ENCODE measurements at places on chromosomes 1 and 21.

DNA sequence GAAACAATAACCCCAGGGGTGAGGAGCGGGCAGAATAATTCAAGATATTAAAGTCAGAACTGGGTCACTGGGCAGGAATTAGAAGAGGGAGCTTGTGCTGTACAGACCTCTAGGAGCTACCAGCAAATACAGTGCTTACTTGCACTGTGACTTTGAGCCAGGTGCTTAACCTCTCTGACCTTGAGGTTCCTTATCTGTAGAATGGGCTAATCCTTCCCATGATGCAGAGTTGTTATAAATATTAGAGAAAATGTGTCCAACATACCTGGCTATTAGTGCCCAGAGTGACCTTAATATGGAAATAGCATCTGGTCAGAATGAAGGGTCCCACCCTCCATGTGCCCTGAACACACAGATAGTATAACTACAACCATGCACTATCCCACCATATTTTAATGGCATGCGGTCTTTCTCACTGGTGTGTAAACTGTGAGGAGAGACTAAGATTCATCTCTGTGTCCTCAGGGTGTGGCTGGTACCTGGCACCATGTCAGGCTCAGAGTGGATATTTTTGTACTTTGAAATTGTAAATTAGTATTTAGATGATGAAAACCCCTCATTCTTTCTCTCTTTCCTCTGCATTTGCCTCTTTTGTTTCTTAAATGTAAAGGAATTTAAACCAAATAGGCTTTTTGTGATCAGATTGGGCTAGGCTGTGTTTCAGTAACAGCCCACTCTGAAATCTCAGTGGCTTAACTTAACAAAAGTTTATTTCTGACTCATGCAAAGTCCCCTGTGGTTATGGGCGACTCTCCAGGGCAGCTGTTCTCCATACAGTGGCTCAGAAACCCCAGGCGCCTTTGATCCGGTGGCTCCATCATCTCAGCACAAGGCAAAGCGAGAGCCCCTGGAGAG, 60.0 kb upstream of the ROR1 start:
- DNase-seq, result no peak

DNA sequence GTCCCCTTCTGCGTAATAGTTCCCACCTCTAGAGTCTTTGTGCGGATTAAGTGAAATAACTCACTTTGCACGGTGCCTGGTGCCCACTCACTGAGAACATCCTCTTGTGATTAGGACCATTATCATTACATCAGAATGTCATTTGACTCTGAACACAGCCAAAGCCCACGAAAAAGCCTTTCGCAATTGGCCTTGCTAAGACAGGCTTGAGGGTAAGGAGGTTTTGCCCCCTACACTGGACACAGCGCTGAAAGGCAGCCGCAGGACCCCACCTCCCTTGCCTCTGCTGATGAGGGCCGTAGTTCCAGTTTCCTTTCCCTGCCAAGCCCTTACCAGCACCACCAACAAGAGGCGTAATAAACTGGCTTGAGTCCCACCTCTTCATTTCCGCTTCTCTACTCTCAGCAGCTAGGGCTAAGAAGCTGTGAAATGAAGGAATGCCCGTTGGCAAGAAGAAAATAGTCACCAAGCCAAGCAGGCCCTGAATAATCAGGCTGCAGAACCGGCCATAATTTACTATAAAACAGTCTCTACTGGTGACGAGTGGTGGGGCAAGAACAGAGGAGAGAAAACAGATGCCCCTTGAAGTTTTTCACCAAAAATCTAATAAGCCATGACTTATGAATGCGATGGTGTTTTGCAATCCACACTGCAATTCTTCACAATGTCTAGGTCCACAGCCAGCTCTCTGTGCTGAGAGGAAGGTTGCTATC, 53.1 kb downstream of the SH3GLB1 start:
- no peak for DNase-seq

DNA sequence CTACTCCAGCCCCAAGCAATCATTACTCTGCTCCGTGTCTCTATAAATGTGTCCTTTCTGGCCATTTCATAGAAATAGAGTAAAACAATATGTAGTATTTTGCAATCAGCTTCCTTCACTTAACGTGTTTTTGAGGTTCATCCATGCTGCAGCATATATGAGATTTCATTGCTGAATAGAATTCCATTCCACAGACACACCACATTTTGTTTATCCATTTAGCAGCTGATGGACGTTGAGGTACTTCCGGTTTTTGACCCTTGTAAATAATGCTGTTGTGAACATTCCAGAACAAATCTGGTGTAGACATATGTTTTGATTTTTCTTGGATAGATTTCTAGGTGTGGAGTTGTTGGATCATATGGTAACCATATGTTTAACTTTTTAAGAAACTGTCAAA, 30.7 kb downstream of the ADAM30 start:
- no peak for DNase-seq

- DNase-seq, result no peak
These were observed 801 bp upstream of the ANXA9 start for GRCh38 chr1:150981177-150981804.

DNA sequence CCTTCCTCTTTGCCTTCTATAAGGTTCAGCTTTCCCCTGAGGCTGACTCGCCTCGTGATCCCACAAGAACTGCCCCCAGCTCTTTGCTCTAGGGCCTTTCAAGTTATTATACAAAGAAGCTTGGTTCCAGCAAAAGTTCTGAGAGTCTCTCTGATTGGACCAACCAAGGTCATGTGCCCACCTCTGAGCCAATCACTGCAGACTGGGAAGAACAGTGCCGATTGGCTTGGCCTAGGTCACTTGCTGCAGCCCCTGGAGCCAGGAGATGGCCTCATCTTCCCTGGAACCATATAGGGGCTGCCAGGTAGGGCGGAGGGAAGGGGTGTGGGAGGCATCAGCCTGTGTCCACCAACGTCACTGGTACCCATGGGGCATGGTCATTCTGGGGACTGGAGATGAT, 22.8 kb downstream of the TAS1R2 start:
- DNase-seq, result no peak

DNA sequence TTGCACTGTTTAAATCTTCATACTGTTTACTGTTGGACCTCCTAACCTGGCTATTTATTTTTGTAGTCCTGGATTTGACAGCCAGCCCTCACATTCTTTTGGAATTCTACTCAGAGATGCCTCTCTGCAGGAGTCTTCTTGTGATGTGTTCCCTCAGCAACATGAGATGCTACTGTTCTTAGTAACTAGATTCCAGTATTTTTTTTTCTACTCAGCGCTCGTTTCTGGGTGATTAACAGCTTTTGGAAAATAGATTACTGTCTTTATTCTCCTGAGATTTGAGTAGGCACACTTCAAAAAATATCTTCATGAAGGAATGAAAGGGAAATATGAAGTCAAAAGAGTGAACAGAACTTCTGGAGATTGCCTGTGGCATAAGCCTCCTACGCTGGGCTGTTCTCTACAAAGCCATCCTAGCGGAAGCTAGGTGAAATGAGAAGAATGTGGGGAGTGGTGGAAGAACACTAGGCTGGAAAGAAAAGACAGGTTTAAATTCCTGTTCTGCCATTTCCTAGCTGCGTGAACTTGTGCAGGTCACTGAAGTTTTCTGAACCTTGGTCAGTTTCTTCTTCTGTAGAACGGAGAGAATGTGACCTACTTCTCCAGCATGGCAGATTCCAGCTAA, 75.9 kb downstream of the LRRC8C start:
- no peak for DNase-seq

DNA sequence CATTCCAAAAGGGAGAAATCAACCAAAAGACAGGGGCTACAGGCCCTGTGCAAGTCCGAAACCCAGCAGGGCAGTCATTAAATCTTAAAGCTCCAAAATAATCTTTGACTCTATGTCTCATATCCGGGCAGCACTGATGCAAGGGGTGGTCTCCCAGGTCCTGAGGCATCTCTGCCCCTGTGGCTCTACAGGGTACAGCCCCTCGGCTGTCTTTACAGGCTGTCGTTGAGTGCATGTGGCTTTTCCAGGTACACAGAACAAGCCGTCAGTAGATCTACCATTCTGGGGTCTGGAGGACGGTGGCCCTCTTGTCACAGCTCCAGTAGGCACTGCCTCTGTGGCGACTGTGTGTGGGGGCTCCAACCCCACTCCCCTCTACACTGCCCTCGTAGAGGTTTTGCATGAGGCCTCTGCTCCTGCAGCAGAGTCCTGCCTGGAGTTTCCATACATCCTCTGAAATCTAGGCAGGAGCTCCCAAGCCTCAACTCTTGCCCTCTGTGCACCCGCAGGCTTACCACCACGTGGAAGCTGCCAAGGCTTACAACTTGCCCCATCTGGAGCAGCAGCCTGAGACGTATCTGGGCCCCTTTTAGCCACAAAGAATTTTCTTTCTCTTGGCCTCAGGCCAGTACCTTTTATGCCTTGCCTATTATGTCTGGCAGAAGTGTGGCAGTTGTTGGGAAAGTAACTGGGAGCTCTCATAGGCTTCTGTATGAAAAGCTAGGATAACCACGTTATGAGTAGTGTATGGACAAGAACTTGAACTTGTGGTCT, 52.5 kb downstream of the POU2F1 start:
- DNase-seq, result no peak

GRCh38 chr1:198860371-198860770, 221.5 kb downstream of the PTPRC start:
- DNase-seq, result no peak

DNA sequence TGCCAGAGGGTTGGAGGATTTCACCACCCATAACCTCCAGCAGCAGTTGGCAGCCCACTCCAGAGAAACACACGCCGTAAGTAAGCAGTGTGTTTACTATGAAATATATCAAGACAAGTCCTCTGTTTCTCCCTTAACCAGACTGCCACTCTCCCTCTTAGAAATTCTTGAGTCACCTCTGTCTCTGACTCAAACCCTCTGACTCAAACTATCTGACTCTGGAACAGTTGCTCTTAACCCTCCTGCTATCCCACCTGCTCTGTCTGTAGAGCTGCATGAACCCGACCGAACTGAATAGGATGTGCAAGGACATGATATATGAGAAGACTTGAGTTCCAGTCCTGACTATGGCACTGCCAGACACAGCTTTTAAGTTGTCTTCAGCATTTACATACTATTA, 14.1 kb downstream of the INPP5B start:
- DNase-seq, result no peak

DNA sequence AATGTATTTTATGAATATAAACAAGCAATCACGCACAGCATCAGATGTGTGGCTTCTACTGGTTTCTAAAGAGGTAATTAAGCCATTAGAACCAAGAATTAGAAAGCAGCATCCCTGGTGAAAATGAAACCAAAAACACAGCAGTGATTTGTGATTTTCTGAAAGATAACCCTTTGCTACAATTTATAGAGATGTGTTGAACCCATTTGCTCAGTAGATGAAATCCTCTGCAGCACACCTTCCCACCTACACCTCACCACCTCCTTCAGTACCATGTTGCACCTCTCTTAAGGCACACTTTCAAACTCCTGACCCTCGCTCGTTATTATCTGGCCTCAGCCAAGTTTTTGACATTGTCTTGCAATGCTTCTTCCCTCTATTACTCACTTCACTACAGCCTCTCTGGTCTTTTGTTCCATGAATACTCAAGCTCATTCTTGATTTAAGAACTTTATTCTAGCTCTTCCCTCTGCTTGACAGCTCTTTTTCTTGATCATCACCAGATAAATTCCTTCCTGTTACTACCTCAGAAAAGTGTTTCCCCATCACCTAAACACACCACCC, 38.6 kb downstream of the NSL1 start:
- no peak for DNase-seq

- DNase-seq, result no peak
These were observed 92.8 kb downstream of the PIK3R3 start for GRCh38 chr1:46039571-46040052.

GRCh38 chr1:159869173-159869572, 6.7 kb upstream of the VSIG8 start:
- no peak for DNase-seq

GRCh38 chr1:216702170-216702569, 21.1 kb downstream of the ESRRG start:
- no peak for DNase-seq

- no peak for DNase-seq
These were observed 22.1 kb downstream of the LRRC71 start for GRCh38 chr1:156942576-156942975.

GRCh38 chr1:23444104-23444533, 19.6 kb upstream of the TCEA3 start:
- no peak for DNase-seq

DNA sequence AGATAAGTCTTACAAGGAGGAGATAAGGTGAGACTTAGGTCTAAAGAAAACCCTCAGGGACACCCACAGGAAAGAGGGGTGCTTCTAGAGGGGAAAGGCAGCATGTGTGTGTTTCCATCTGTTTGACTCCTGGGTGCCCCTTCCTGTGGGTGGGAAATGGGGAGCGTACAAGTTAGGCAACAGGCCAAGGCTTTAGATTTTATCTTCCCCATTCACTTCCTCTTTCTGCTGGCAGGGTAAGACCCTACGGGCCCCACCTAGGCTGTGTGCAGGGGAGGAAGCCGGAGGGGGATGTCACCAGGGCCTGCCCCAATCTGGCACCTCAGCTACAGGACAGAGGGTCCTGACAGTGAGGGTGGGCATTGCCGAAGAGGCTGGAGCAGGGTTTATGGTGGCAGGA, 2.5 kb upstream of the OLIG1 start:
- no peak for DNase-seq

DNA sequence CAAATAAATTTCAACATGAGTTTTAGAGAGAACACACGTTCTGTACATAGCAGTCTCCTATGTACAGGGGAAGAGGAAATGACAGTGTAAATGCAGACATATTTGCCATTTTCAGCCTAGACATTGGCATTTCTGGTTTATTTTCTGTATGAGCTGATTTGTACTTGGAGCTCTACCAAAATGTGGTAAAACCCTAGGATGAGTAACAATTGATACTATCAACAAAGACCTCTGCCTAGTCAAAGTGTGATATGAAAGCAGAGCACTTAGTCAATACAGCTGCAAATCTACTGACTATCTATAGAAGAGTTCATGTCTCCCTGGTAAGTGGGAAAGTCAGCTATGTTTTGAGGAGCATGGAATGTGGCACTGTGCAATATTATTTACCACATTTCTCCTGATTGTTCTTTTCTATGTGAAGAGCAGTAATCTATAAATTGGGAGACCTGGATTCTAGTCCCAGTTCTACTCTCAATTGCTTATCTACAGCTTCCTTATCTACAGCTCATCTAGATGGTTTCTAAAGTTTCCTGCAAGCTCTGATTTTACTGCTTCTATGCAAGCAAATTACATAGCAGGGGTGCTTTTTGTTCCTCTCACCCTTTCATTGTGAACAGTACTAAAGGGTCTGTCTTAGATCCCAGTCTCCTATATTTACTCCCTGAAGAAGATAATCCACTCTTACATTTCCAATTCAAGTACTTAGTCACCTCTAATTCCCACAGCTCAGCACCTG, 334.2 kb downstream of the NTNG1 start:
- no peak for DNase-seq

DNA sequence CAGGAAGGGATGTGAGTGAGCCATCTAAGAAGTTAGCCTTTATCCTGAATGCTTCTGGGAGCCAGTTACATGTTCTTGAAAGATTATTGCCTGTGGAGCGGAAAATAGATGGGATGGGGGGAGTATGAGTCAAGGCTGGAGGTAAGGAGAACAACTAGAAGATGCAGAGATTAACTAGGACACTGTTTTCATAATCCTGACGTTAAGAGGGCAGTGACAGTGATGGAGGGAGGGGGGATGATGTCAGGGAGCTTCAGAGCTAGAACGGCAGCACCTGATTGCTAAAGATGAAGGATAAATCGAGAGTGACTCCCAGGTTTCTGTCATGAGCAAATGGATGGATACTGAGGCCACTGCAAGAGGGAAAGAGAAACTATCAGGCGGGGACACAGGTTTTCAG, 10.0 kb upstream of the RCSD1 start:
- DNase-seq, result no peak
